A549 treated with GW870086 at 1 μM for 4 hours (cell line): ENCODE measurements at places on chromosomes 6 and 20. TPM values are rescaled to one million over a fixed set of nuclear protein-coding genes. Genes with fewer than 3 reads are reported as not detected.

Gene GRM1
- total RNA-seq = 0.02 to 0.03 TPM (median 0.03 TPM) in 3 of 5 replicates, not detected in the others

Gene HS3ST5
- total RNA-seq = not detected in 5 replicates

Gene IMPG1
- not detected in 5 replicates for total RNA-seq

Gene SAMD3
- not detected in 5 replicates for total RNA-seq

Gene TSPO2
- total RNA-seq = not detected in 5 replicates

Gene SLC22A7
- total RNA-seq = not detected in 5 replicates

Gene OOEP
- not detected in 5 replicates for total RNA-seq

Gene C4A
- 0.87 to 1.7 TPM (median 0.93 TPM) in 5 replicates for total RNA-seq

Gene EFCAB8
- not detected in 5 replicates for total RNA-seq

Gene CRISP3
- total RNA-seq = not detected in 5 replicates

Gene ULBP2
- total RNA-seq = 2.1 to 4.2 TPM (median 3.6 TPM) in 5 replicates

Gene RIPPLY2
- 0.26 to 1.5 TPM (median 0.58 TPM) in 4 of 5 replicates, not detected in the other for total RNA-seq

Gene FNDC11
- total RNA-seq = 0.13 to 0.54 TPM (median 0.21 TPM) in 5 replicates

Gene STMN3
- 8.1 to 11.1 TPM (median 10.3 TPM) in 5 replicates for total RNA-seq

Gene NHSL1
- 2.3 to 4.7 TPM (median 4.0 TPM) in 5 replicates for total RNA-seq

Gene SRSF6
- total RNA-seq = 93.7 to 113 TPM (median 108 TPM) in 5 replicates

Gene CST7
- 0.14 to 0.19 TPM in 2 of 5 replicates, not detected in the others for total RNA-seq

Gene RAB32
- 37.5 to 44.7 TPM (median 42.7 TPM) in 5 replicates for total RNA-seq

Gene CPXM1
- total RNA-seq = not detected in 5 replicates

Gene TFAP2B
- not detected in 5 replicates for total RNA-seq

Gene TNFRSF6B
- total RNA-seq = 0.14 to 0.95 TPM (median 0.74 TPM) in 4 of 5 replicates, not detected in the other

Gene CGA
- 0.24 to 0.67 TPM (median 0.48 TPM) in 5 replicates for total RNA-seq

Gene PLTP
- 1.5 to 2.2 TPM (median 1.6 TPM) in 5 replicates for total RNA-seq

Gene TSHZ2
- total RNA-seq = not detected in 5 replicates

Gene RNGTT
- 6.9 to 10.1 TPM (median 8.7 TPM) in 5 replicates for total RNA-seq

Gene TMEM244
- total RNA-seq = not detected in 5 replicates

Gene PSORS1C2
- total RNA-seq = not detected in 5 replicates

Gene NINL
- total RNA-seq = 12.9 to 16.1 TPM (median 13.1 TPM) in 5 replicates

Gene PI3
- total RNA-seq = 2.1 to 4.7 TPM (median 2.7 TPM) in 5 replicates

Gene CAGE1
- 0.20 TPM in 1 of 5 replicates, not detected in the others for total RNA-seq

Gene GLP1R
- total RNA-seq = not detected in 5 replicates
